ENCODE measurements at places on chromosomes 5 and 9.

DNA sequence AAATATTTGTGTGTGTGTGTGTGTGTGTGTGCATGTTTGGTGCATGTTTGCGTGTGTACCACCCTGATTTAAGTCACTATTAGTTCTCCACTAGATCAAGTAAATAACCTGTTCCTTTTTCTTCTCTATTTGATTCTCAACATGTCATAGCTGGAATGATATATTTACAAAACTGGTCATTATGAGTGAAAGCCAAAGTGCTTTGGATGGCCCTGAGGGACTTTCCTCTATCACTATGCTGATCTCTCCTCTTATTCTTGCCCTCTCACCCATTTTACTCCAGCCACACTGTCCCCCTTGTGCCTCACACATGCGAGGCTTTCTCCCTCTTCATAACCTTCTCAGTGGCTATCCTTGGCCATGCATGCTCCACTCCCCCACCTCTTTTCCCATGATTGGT is 144.6 kb upstream of the NMUR2 start:
- DNase-seq = no peak

DNA sequence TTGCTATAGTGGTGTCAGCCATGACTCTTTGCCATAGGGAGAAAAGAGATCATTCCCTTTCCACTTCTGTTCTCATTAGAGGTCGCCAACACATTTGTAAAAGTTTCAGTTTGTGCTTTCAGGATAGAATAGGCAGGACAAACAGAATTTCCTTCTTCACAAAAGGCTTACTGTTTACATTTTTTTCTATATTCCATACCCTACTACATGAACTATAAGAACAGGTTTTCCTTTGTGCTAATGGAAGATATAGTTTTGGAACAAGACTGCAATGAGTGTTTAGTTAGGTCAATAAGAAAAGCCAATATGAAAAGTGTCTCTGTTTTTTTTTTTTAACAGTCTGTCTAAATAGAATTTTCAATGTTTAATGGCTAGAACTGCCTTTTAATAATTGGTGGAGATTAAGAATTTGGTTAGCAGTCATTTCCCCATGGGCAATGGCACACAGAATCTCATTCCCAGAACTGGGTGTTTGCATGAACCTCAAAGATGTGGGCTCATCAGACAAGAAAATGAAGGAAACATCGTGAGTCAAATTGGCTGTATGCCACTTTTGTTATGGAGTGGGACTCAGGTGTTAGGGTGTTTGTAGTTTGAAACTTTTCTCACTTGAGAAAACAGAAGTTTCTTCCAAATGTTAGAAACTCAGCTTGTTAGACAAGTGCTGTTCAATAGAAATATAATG is 75.2 kb upstream of the PRLR start:
- DNase-seq = no peak

DNA sequence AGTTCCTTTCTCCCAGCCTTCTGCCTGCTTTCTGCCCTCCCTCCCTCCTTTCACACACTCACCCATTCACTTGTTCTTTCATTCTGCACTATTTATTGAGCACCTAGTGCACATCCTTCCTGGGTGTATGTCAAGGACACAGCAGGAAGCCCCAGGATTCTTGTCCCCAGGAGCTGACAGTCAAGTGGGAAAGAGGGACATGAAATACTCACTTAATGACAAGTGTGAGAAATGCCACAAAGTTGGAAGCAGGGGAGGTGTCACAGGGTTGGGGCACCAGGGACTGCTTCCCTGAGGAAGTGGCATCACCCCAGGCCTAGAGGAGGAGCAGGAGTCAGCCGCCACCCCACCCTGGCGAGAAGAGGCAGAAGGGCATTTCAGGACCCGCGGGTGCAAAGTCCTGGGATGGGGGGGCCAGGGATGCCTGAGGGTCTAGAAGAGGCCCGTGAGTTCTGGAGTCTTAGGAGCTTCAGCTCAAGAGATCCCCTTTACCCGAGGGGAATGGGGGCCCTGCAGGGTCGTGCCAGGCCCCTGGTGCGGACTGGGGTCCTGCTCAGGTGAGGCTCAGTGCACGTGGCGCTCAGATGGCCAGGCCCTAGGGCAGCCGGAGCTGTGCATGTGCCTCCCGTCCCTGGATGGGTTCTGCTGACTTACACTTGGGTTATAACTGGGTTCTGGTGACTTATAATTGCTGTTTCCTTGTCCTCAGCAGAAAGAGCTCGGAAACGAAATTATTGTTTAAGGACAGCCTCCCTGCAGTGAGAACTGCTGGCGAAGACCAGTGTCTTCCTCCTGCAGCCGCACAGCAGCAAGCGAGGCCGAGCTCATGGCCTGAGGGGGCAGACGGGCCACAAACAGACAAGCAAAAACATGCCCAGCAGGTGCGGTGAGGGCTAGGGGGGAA is 16.9 kb upstream of the LAMC3 start:
- no peak for DNase-seq

DNA sequence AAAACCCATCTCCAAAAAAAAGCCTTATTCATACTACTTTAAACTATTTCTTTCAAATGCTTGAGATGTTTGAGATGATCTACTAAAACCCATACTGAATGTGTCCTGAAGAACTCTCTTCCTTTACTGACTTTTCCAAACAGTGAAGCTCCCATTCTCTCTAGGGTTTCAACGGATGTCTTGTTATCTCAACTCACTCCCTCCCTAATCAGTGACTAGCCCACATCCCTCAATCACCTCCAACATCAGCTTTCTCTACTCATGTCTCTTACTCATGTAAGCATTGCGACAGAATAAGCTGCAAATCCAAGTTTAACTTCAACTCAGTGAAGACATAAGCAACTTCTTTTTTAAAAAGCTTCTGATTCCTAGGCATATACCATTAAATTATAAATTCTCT is 42.1 kb downstream of the WDR41 start:
- DNase-seq = no peak

DNA sequence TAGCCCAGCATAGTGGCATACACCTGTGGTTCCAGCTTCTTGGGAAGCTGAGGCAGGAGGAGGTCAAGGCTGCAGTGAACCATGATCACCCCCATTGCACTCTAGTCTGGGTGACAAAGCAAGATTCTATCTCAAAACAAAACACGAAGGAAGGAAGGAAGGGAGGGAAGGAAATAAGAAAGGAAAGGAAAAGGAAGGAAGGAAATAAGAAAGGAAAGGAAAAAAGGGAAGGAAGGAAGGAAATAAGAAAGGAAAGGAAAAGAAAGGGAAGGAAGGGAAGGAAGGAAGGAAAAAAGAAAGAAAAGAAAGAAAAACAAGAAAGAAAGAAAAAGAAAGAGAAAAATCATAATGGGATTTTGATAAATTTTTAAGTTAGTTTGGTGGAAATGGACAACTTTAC is 3.1 kb upstream of the STX17 start:
- no peak for DNase-seq

DNA sequence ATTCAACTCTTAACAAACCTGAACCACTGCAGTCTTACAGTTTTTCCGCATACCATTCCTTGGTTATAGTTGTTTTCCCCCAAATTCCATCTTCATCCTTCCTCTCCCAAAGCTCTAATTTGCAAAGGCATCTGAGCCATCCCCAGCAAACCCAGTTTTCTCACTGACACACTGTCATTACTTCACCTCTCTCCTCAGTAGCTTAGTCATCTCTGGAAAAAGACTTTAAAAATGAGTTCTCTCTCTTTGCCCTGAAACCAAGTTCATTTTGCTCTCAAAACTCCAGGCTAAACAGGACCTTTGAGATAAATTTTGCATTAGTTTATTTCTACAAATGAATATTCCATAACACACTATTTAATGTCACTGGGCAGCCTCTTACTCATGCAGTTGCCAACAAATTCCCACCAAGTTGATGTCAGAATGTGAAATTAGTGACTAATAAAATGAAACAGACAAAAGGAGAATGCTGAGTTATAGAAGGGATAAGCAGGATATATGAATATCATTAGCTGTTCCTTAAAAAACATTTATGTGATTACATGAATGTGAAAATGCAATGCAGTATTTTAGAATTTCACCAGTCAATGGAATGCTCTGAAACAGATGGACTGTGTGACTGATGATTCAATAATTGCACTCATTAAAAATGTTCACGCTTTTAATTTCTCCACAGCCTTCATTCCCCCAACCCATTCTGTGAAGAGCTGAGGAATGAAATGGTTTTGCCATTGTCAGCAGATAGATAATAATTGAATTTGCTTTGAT is 107.4 kb upstream of the DMAC1 start:
- no peak for DNase-seq

GRCh38 chr5:143874312-143874711 is 62.4 kb downstream of the HMHB1 start:
- no peak for DNase-seq

GRCh38 chr5:174625591-174626350 is 98.6 kb upstream of the MSX2 start:
- no peak for DNase-seq

- no peak for DNase-seq
Measured at GRCh38 chr5:801472-801871, 16.9 kb upstream of the ZDHHC11B start.
